ENCODE measurements at places on chromosomes 12 and 14.

DNA sequence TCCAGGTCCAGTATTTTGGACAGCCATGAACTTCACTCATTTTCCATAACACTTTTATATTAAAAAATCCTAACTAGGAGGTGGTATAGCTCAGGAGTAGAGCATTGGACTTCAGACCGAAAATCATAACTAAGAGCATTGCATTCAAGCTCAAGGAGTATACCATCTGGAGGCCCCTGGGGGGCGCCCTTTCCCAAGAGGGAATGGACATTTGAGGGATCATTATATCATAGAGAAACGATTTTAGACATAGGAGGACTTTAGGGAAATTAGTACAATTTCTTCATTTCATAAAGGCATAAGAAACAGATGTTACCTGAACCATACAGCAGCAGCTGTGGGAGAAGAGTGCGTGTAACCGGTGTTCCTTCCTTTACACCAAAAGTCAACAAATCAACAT lies 5.2 kb upstream of the ATG14 start:
- DNase-seq, result no peak

- DNase-seq, result no peak
Measured at GRCh38 chr12:19447386-19447785, 8.1 kb downstream of the AEBP2 start.

DNA sequence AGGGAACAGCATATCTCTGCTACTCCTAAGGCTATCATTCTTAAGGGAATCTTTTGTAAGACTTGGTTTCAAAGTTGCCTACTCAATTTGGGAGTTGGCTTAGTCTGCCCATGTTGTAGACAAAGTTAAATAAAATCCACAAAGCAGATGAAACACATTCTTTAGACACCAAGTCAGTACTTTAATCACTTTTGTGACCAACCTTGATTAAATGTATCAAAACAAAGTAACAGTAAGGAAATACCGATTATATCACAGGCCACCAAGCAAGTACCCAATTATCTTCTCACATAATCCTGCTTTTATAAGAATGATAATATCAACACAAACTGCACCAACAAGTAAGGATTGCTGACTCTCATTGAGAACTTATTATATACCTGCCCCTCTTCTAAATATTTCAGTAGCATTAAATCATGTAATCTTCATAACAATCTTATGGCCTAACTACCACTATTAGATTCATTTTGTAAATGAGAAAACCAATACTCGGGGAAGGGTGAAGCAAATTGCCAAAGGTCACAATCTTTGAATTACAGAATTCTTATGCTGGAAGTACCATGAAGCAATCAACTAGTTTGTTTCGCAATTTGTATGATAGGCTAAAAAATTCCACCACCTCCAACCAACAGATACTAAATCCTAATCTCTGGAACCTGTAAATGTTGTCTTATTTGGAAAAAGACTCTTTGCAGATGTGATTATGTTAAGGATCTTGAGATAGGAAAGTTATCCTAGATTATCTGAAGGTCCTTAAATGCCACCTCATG lies 12.6 kb upstream of the DIO2 start:
- no peak for DNase-seq

DNA sequence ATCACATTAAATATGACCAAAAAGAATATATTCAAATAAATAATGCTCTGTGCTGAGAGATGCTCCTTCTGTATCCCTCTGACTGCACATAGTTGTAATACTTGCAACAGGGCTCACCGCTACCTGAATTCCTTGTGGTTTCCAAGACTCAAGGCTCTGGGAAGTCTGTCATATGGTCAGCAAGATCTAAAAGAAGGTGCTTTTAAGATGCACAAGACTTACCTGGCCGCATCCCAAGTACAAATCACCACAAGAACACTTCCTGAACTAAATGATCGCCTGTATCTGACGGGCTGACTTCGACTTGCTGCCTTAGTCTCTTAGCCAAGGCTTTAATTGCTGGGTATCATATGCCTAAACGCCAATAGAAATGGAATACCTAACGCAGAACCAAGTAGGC lies 67.2 kb downstream of the HECTD4 start:
- DNase-seq, result no peak

GRCh38 chr12:25757037-25757665 lies 201.3 kb upstream of the RASSF8 start:
- no peak for DNase-seq

- DNase-seq, result no peak
Measured at GRCh38 chr12:109731806-109732205, 18.2 kb downstream of the FAM222A start.

GRCh38 chr12:15855646-15856045 lies 26.5 kb upstream of the STRAP start:
- no peak for DNase-seq

GRCh38 chr14:104992501-104992900 lies 6.9 kb downstream of the CLBA1 start:
- DNase-seq, result no peak

GRCh38 chr12:93740751-93741150 lies 63.6 kb downstream of the CRADD start:
- DNase-seq, result no peak

- no peak for DNase-seq
Measured at GRCh38 chr12:122086641-122087285, 8.2 kb downstream of the MLXIP start.
